ENCODE measurements at places on chromosomes 7 and 10.

DNA sequence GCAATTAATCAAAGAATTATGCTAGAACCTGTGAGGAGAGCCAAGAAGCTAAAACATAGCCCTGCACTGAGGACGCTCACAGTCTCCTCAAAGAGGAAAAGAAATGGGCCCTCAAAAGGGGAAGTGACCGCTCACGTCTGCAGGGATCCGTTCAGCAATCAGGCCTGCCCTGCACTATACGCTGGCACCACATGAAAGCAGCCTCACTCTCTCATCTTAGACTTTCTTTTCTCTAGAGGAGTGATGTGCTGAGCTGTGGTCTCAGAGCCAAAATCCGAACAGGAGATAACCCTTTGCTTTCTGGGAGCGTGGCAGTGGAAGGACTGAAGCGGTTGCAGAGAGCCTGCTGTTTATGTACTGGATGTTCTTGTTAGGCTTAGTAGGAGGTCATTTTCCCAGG lies 6.3 kb upstream of the IL2RA start:
- no peak for DNase-seq

- DNase-seq, result no peak
Observed at GRCh38 chr10:1662438-1663025, 74.8 kb downstream of the ADARB2 start.

DNA sequence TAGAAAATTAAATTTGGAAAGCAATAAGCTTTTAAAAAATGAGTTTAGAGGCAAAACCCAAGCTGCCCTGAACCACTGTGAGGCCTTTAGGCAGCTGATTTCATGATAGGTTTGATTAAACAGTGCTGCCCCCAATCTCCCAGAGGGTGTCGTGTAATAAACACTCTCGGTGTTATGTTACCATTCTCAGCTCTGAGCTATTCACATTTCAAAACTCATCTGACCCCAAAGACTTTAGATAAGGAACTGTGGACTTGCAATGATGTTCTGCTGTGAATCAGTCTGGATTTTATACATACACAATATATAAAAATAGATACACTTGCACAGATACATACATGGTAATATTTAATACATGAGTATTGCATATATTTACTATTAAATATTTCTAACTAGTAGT lies 120.4 kb downstream of the MALRD1 start:
- no peak for DNase-seq

GRCh38 chr7:137592232-137592896 lies 248.8 kb upstream of the PTN start:
- no peak for DNase-seq

DNA sequence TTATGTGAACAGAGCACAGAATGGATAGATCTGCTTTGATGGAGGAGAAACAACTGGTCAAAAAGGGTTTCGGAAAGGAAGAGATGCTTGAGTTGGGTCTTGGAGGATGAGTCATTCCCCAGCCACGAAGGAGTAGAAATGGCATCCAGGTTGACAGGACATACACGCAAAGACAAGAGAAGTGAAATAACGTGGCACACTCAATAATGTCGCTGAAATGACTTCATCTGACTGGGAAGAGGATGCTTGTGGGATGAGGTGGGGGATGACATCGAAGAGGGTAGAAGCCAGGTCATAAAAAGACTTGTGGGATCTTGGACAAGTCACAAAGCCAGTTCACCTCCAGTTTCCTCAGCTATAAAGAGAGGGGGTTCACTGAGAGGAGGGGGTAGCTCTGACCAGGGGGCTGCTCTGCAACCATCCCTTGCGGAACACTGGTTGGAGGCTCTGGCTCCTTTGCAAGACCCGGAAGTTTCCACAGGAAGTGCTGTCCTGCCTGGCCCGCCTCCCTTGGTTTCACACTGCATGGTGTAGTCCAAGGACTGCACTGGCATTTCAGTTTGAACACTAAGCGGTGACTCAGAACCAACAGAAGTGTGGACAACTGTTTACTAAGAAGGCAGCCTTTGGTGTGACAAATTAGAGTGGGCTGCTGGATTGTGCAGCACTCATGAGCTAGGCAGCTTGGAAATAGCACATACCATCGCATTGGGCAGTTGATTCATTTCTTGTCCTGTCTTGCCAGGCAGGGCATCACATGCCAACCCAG lies 189.9 kb upstream of the ADO start:
- peak; percentile 23 for DNase-seq

GRCh38 chr10:76866841-76867586 lies 770.6 kb downstream of the KCNMA1 start:
- no peak for DNase-seq

DNA sequence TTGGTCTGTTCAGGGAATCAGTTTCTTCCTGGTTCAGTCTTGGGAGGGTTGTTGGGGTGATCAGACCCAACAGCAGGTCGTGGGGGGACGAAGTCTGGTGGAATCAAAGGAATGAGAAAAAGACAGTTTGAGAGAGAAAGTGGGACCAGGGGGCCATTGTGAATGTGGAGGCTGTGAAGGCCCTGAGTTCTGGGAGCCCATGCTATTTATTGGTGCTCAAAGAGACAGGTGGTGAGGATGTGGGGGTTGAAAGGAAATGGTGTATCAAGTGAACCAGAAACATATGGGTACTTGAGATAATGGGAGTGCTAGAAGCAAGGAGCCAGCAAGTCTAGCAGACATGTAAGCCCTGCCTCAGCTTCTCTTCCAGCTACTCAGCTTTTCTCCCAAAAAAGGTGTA lies 84.1 kb downstream of the CCSER2 start:
- no peak for DNase-seq

DNA sequence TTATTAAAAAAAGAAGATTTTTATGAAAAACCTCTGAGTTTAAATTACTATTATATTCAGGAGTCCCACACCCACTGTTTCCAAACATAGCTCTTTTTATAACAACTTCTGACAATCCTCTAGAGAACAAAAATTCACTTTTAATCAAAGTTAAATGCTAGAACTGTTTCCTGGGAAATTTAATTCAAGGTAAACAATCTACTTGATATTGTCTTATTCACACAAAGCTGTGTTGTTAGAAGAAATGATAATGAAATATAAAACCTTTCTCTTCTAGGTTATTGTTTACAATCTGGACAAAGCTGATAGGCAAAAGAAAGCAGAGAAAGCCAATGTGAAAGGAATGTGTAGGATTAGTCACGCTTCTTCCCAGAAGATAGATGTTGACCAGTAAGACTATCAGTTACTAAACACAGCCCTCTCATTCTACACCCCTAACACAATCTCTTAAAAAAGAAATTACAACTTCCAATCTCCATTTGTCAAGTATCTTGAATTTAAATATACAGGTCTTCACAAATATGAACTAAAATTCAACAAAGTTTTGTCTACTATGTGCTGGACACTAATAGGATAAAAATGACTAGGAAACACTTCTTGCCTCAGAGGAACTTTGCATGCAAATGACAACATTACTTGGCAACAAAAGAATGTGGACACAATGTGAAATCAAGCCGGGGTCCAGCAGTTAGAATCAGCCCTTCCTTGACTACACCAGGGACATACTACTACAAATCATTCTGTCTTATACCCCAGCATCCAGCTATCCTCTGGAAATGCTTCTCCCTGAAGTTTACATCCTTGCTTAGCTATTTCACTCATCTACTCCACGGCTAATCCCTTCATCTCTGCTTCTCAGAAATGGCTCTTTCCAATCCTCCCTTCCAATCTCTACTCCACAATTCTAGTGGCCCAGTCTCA lies 123.7 kb downstream of the IMMP2L start:
- DNase-seq, result no peak

- no peak for DNase-seq
Observed at GRCh38 chr7:46559194-46559832, 638.2 kb upstream of the IGFBP3 start.

GRCh38 chr10:128078136-128078969 lies 47.9 kb downstream of the MKI67 start:
- DNase-seq, result peak; percentile 12

DNA sequence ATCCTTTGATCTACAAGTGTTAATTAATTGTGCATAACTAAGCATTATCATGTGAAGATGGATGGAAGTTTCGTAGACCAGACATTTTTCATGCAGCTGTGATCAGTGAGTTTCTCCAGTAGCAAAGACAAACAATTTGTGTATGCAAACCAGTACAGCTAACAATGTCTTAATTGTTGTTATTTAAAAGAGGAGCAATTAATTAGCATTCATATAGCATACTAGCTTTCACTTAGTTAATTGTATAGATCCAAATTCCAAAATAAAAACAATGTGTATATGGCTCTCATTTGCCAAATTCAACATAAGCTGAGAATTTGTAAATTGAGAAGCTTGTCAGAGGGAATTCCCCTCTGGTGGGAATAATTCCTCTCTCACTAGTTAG lies 22.6 kb upstream of the PRKCQ start:
- no peak for DNase-seq

DNA sequence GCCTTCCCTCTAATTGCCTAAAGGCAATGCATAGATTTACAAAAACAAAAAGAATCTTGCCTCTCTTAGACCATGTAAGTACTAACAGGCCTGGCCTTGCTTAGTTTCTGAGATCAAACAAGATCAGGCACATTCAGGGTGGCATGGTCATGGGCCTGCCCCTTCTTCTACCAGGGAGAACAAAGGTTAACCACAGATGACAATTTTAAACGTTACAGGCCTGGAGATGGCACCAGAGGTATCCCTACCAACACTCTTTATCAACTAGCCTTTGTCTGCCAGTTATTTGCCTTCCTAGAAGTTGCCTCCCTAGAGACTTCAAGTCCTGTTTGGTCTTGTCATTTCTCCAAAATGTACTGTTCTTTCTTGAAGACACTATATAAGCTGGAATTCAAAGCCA lies 252.6 kb downstream of the DOCK4 start:
- no peak for DNase-seq

DNA sequence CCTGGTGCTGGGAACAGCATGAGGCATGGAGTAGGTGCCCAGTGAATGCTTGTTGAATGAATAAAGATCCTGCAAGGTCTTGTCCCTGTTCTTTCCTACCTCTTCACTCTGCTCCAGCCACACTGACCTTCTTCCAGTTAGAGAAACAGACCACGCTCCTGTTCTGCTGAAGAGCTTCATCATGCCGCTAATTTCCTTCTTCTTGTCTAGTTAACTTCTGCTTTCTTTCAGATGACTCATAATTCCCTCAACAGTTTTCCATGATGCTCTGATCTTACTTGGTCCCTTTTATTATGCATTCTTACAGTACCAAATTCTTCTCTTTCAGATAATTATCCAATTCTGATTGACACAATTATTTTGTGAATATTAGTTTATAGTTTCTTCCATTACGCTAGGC lies 59.5 kb upstream of the C1QL3 start:
- DNase-seq, result no peak

GRCh38 chr7:91620827-91621226 lies 259.7 kb downstream of the MTERF1 start:
- DNase-seq, result no peak

GRCh38 chr10:119308551-119309422 lies 101.4 kb downstream of the GRK5 start:
- no peak for DNase-seq

All from stimulated activated naive CD4-positive, alpha-beta T cell treated with Interleukin-2 at 50 U/mL for 16 hours (primary cell).